Temporal lobe (tissue), 4 donors: ENCODE measurements at places on chromosomes 4 and X. TPM values are rescaled to one million over a fixed set of nuclear protein-coding genes. Genes with fewer than 3 reads are reported as not detected.

The LONRF3 gene
- total RNA-seq: 1.7 TPM

The CACNA1F gene
- total RNA-seq: not detected

The NOX1 gene
- not detected for total RNA-seq

The SCD5 gene
- 271 TPM for total RNA-seq

The BCLAF3 gene
- 39.1 TPM for total RNA-seq

The SLC6A8 gene
- 13.8 TPM for total RNA-seq

The OTUD6A gene
- not detected for total RNA-seq

The PHKA2 gene
- total RNA-seq: 16.2 TPM

The HDAC6 gene
- 77.0 TPM for total RNA-seq

The TXLNG gene
- 9.1 TPM for total RNA-seq

The XAGE5 gene
- not detected for total RNA-seq

The DCAF8L2 gene
- total RNA-seq: not detected

The ADAMTS3 gene
- total RNA-seq: 14.8 TPM
